NCI-H2227 treated with DMSO at 0.1 percent for 48 hours (cell line): ENCODE measurements at places on chromosomes 4 and X.

DNA sequence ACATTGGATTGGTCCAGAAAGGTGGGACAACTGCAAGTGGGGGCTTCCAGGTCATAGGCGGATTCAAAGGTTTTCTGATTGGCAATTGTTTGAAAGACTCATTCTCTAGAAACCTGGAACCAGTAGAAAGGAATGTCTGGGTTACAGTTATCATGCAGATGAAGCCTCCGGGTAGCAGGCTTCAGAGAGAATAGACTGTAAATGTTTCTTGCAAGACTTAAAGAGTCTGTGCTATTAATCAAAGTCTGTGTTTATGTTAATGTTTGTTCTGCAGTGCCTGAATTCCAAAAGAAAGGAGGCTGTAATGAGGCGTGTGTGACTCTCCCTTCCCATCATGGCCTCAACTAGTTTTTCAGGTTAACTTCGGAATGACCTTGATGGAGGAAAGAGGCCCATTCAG is 43.9 kb upstream of the GC start:
- DNase-seq = no peak

DNA sequence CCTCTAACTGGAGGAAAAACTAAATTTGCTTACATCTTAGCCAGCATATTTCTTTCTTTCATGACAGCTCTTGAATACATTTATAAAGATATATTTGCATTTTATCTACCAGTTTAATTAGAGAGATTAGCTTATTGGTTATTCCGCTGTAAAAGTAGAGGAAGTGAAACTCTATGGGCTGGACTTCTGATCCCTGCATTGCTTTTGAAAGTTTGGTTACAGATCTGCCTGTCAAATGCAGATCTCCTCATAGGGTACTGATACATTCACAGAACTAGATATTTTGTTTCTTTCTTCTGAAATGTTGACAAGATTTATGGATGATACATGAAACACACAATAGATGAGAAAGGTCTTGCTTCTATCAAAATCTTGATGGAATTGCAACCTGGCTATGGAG is 581.4 kb upstream of the AADAT start:
- DNase-seq = no peak

DNA sequence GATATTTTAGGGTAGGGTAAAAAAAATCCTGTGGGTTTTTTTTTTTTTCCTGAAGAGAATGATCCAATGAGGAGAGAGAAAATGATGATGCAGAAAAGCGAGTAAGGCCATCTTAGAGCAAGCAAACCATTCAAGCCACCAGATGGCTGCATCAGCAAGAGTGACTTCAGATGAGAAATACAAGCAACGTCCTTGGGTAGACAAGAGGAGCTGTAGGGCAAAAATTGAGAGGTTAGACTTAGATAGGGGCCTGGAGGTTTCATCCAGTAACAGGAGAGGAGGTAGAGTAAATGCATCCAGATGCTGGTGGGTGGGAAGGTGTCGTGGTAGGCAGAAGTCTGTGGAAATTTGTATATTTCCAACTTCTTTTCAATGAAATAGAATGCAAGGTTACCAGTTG is 14.6 kb downstream of the FTHL17 start:
- no peak for DNase-seq

DNA sequence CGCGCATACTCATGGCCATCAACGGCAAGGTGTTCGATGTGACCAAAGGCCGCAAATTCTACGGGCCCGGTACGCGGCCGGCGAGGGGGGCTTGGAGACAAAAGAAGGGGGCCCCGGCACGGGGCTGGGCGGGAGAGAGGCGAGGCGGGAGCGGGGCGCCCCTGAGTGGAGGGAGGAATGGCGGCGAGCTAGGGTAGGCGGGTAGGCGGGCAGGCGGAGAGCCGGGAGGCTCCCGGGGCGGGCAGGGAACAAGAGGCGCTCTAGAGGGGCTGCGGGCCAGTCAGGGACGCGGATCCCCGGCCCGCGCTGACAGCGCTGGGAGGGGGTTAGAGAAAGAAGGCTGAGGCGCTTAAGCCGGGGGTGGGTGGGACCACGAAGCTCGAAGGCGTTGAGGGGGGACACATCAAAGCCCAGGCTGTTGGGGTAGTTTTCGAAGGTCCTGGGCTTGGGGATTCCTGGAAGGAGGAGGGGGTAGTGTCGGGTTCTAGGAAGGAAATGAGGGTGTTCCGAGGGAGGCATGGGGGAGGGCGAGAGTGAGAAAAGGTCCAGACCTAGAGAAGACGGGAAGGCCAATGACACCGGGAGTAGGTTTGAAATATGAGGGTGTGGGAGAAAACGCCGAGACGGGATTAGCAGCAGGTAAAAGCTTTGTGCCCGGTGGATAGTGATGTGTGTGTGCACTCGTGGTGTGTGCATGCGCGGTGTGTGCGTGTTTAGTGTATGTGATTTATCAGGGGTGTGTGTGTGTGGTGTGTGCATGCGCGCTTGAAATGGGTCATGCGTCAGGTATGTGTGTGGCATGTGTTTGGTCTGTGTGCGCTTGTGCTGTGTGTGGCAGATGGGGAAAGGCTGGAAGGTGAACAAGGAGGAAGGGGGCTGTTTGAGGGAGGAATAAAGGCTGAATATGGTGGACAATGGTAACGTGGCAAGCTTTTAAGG is 807 bp downstream of the PGRMC1 start:
- DNase-seq = peak; percentile 20

DNA sequence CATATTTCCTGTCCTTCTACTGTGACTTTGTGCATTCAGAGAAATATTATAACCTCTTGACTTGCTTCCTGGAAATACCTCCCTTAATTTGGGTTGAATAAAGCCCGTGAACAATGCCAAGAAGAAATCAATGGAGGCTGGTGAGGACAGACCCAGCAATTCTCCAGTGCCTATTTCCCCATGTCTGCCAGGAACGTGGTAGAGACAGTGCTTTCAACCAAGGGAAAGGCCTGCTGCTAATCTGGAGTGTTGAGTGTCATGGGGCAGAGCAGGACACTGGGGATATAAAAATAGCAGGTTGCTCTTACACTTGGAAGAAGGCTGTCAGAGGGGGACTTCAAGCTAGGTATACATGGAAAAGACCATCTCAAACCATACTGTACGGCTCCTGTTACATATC is 19.9 kb downstream of the TSC22D3 start:
- no peak for DNase-seq

DNA sequence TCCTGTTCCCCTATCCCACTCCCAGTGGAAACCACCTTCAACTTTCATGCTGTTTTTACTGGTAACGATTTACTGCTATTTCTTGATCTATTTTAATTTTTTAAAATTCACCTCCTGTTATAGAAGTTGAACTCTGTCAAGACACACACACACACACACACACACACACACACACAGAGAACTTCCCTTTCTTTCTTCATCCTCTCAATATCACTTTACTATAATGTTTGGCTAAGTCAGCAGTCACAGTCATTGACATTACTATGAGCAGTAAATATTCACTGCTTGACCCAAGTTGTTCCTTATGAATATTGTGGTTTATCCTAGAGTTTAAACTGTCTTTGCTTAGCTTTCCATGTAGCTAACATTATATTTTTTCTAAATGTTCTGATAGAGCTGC is 24.0 kb upstream of the SGMS2 start:
- DNase-seq = no peak

DNA sequence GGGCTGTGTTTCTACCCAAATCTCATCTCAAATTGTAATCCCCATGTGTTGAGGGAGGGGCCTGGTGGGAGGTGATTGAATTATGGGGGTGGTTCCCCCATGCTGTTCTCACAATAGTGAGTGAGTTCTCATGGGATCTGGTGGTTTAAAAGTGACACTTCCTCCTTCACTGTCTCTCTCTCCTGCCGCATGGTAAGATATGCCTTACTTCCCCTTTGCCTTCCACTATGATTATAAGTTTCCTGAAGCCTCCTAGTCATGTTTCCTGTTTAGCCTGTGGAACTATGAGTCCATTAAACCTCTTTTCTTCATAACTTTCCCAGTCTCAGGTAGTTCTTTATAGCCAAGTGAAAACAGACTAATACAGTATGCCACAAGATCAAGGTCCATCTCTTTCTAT is 70.0 kb upstream of the MSX1 start:
- DNase-seq = no peak
